CD4-positive, alpha-beta memory T cell (primary cell): ENCODE measurements at places on chromosomes 11 and 22.

GRCh38 chr11:45028911-45029682 is 78.4 kb upstream of the TP53I11 start:
- DNase-seq = no peak

DNA sequence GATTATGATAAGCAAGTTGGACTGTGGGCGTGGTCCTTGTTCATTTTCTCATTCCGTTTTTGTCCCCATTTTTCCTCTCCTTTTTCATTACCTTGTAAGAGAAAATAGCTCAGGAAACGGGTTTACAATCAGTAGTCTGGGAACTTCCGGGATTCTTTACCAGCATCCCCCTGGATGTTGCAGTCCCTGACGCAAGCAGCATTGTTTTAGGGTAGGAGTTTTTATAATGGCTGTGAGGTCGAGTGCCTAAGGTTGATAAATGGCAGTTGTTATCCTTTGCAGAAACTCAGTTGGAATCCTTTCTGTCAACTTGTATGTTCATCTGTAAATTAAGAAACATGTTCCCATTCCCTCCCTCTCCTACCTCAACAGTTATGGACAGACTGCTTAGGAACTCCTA is 68.3 kb downstream of the ARHGEF12 start:
- DNase-seq = no peak

DNA sequence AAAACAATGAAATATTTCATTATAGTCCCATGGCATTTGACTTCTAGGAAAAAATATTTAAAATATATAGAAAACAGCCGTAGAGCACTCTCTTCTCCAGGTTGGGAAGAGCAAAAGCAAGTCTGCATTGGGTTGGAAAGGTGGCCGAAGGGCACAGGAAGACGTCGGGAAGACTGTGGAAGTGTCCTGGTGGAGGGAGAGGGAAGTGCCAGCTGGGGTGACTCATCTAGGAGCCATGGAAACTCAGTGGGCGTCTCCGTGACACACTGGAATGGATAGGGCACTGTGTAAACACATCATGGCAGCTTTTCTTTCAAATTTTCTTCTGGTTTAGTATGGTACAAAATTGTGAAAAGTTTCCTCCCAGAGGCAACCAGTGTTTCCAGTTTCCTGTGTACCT is 12.7 kb downstream of the GTPBP1 start:
- no peak for DNase-seq

- no peak for DNase-seq
These were observed 73.3 kb downstream of the ETS1 start for GRCh38 chr11:128513915-128514681.
